GM12865 (cell line): ENCODE measurements at places on chromosomes 5 and 9.

- DNase-seq = no peak
These were observed 415.8 kb upstream of the PIK3R1 start for GRCh38 chr5:67799732-67800234.

GRCh38 chr5:31982621-31983020 is 191.5 kb downstream of the GOLPH3 start:
- no peak for DNase-seq

DNA sequence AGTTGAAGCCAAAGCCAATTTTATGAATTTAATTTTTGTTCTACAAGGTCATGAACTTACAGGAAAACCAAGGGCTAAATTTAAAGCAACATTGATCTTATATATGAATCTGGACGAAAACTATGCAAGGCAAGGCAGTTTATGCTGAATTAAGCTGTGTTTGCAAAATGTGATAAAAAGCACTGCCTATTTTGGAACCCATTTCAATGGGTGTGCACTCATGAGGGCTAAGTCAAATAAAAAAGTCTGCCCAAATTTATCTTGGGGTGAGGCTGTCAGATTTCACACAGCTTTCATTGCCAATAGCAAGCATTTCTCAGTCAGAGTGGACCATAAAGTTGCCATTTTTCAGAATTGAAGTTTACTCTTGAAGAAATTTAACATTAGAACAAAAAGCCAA is 199.9 kb downstream of the LURAP1L start:
- no peak for DNase-seq

DNA sequence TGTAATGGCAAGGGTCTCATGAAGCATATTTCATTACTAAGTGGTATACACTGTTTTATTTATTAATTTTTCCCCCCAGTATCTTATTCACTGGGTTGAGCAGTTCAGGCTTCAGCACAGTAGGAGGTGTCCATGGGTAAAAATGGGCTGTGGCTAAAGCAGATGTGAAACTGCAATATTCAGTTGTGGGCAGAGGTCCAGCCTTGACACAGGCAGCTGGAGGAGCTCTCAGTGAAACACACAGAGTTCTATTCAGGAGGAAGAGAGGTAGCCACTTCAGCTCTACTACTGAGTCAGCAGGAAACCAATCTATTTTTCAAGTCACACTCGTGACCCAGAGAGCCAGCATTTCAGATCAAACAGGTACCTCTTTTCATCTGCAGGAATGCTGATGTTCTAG is 418.3 kb downstream of the CDH10 start:
- no peak for DNase-seq

DNA sequence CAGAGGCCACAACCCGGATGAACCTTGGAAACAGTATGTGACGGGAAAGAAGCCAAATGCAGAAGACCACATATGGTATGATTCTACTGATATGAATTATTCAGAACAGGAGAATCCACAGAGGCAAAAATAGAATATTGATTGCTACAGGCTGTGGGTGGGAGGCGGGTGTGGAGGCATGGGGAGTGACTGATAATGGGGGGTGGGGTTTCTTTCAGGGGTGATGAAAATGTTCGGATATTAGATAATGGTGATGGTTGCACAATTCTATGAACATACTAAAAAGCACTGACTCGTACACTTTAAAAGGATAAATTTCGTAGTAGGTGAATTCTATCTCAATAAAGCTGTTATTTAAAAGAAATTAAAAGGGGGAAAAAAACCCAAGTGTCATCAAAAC is 10.7 kb downstream of the IL4 start:
- DNase-seq = no peak

DNA sequence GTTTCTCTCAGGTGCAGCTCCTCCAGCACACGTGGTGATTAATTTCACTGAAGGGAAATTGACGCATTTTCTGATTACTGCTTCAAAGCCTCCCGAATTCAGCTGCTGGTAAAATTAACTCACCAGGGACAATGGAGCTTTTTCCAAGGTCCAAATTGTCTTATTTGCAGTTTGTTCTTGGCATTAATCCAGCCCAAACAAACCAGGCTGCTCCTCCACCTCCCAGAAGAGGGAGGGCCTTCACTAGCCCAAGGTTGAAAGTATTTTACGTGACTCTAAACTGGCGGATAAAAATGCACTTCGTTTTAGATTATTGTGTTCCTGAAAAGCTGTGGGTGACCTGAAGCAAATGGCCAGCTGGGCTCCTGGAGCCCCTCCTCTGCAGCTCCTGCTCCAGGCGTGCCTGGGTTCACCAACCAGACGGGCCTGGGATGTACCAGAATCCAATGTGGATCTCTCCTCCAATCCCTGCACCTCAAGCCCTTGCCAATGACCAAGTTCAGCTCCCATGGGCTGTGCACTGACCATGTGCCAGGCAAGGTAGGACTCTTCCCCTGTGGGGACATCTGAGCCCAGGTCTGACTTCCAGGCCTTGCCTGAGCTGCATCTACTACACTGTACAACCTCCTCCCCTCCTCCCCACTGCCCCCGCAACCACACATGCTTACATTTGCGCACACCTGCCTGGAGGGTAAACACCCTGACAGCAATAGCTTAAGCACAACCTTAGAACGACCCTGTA is 193.4 kb downstream of the CDK5RAP2 start:
- DNase-seq = no peak

DNA sequence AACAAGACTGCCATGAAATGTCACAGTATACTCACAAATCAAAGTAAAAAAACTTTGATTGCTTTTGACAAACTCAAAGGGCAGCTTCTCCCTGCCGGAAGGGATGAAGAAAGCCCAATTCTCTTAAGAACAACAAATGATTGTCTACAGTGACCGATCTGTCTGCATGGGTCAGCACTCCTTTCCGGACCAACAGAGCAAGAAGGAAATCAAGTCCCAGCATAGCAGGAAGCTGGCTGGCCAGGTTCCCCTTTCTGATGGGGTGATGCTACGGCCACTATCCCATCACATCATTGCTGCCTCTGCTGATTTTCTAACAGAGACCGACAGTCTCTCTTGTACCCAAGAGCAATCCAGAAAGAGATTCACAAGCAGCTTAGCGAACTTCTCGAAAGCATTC is 692 bp downstream of the C1QTNF3 start:
- DNase-seq = no peak

DNA sequence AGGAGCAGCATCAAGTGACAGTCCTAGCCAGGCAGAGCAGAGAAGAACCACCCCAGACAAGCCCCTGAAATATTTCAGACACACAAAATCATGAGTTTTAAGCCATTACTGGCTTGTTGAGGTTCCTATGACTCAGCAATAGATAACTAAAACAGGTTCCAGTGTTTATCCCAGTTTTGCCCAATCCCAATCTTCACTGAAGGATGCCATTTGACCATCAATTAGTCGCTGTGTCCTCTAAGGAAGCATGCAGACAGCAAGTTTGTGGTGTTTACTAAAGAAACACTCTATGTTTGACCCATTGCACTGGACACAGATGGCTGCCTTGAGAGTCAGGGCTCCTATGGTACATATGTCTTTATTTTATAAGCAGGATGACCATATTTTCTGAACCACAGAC is 186.7 kb downstream of the SYK start:
- DNase-seq = no peak

DNA sequence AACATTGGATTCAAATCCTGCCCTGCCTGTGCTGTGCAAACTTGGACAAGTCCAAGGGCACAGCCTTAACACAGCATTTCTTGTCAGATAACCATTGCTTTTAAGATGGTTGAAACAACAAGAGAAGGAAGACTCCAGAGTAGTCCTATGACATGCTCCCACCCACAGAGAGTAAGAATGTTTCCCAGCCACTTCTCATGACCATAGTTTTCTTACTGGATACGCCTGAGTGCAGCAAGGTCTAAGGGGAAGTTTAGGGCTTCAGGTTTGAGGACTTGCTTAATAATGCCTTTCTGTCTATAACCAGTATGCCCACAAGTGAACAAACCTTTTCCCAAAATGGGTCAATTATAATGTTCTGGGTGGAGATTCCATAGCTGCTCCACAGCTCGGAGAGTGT is 126.4 kb downstream of the SLF1 start:
- DNase-seq = peak; percentile 27

DNA sequence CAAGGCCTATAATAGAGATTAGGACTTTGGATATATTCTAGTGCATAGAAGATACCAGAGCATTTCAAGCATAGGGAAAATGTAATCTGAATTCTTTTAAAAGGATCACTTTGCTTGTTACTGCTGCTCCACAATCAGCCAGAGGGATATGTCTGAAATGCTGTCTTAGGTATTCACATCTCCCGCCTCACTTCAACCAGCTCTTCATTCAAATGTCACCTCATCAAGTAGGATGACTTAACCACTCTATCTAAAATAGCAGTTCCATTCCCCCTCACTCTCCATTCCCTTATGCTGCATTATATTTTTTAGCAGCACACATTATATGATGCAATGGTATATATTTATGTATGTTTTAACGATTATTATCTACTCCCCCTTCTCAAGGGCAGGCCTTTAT is 500.3 kb upstream of the GRIA1 start:
- DNase-seq = no peak

GRCh38 chr5:76250463-76250862 is 152.6 kb upstream of the IQGAP2 start:
- no peak for DNase-seq

GRCh38 chr9:113973963-113974413 is 97.9 kb downstream of the ZNF618 start:
- DNase-seq = no peak

GRCh38 chr9:133143639-133144141 is 20.0 kb downstream of the GBGT1 start:
- DNase-seq = no peak

DNA sequence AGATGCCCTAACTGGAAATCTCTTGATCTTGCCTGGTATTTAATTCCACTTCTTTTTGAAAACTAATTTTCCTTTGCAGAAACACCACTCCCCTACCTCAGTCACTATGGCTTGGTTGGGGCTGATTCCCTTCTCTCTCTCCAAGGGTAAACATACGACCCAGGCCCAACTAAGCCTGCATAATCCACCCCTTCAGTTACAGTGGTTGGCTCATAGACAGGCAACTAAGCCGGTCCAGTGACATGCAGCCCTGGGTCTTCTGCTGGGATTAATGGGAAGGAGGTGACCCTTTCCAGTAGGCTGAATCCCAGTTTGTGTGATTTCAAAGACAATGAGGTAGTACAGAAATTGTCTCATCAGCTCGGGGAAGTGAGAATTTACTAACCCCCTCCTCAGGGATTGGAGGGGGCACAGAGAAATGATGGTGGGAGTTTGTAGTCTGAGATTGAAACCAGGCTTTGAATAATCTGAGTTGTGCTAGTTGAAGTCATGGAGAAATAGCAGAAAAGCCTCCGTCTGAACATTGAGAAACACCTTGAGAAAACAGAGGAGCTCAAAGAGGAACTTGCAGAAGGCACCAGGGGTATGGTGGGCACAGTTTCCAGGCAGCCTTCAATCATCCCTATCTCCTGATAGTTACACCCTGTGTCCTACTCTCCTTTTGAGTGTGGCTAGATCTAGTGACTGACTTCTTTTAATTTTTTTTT is 148.9 kb downstream of the GCNT1 start:
- DNase-seq = no peak

DNA sequence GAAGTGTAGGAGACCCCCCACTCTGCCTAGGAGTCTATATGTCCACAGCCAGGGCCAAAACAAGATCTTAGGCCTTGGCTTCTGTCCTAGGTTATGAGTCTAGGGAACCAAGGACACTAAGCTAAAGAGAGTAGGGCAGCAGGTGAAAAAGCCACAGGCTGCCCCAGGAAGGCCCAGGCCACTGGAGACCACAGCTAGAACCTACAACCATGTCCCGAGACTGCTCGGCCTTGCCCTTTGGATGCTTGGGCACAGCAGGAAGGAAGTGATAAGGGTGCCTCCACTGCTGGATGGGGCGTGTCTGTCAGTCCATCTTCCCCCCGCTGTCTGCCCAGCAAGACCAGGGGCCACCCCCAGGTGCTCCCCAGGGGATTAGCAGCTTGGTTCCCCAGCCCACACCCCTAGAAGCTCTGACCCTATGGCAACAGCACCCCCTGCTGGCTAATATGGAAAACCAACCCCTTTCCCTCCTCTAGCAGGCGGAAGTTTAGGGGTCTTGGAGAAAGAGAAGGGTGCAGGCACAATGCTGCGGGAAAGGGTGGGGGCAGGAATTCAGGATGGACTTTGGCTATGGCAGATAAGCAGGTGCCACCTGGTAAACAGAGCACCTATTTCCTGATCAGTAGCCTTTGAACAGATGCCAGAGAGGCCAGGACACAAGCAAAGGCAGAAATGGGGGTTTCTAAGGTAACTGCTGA is 10.5 kb upstream of the IRF1 start:
- peak; percentile 92 for DNase-seq

DNA sequence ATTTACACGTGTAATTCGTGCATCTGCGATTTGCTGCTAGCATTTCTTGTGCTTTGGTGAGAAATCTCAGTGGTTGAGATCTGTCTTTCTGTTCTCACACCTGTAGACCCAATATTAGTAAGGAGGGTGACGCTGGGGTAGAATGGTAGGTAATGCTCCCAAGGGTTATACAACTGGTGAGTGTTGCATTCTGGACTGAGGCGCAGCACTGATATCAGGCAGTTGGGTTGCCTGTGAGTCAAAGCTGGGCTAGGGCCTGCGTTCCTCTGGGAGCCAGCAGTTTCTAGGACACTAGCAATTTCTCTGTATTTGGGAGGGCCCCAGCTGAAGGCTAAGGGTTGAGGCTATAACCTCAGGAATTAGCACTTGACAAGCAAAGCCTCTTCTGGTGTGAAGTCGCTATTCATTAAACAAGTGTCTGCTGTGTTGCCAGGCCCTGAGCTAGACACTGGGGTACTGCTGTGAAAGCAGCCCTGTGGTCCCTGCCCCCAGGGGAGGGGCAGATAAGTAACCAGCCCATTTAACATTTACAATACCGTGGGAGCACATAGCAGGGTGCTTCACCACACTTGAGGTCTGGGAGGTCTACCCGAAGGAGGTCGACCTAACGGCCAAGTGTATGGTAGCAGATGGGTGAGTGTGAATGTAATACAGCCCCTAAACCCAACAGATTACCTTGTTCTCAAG is 28.7 kb downstream of the LARP1 start:
- peak; percentile 86 for DNase-seq

GRCh38 chr5:11323761-11324160 is 562.7 kb upstream of the DAP start:
- no peak for DNase-seq

- no peak for DNase-seq
These were observed 331.9 kb upstream of the CCNG1 start for GRCh38 chr5:163105456-163105855.

GRCh38 chr5:759781-760362 is 24.7 kb downstream of the ZDHHC11B start:
- no peak for DNase-seq

- peak; percentile 15 for DNase-seq
These were observed 265.5 kb upstream of the ADAMTSL1 start for GRCh38 chr9:18208166-18209059.

GRCh38 chr9:77598991-77599390 is 49.1 kb downstream of the GNA14 start:
- no peak for DNase-seq
